Right hindlimb (tissue), 1 donor: ENCODE measurements at places on chromosomes 3 and 15.

DNA sequence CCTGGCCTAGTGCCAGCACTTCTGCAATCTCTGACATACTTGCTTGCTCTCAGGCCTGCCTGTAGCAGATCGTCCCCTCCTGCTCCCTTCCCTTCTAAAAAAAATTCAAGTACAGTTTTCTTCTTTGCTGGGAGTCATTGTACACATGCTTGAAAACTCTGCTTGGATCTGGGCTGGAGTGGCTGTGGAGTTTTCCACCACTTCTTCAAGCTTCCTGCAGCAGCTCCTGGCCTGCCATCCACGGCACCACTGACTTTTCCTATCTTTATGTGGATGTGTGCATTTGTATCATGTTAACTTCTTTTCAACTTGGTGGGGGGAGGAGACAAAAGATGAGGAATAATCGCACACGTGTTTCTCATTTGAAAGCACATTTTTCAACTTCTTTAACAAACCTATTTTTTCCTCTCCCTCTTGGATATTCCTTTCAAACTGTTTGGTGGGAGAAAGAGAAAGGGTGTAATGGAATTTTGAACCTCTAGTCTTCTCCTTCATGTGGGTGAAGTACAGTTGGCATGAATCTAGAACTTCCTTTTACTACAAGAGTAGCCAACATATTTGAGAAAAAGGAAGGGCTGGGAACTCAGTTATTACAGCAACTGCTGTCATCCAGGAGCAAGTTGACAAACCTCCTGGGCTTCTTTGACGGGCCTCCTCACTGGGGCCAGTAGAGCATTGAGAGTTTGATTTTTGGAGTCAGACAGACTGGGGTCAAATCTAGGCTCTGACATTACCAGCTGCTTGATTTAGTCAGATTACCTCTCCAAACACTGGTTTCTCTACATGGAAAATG lies 61.2 kb upstream of the LRTM1 start:
- peak; percentile 60 for DNase-seq

GRCh38 chr3:152323834-152324233 lies 55.1 kb downstream of the MBNL1 start:
- DNase-seq: no peak

- DNase-seq: peak; percentile 85
Observed at GRCh38 chr3:46892285-46893145, 15.0 kb downstream of the PTH1R start.

DNA sequence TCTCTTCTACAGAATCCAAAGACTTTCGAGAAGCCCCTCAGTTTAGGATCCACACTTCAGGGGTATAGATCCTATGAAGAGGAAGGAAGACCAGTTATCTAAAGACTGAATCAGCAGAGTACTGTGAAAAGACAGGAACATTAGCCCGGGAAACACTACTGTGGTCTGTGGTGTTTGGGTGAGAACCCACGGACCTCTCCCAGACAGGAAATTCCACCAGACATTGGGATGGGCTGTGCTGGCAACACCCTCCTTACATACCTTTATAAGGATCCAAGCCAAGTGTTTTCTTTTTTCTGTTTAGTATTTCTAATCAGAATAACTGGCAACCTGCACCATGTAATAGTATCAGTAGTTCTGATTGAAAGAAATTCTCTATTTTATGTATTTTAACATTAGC lies 14.1 kb downstream of the TMEM207 start:
- DNase-seq: no peak

- no peak for DNase-seq
Observed at GRCh38 chr3:151074256-151074655, 11.2 kb upstream of the MED12L start.
